CD8-positive, alpha-beta T cell (primary cell): ENCODE measurements at places on chromosomes 12 and 14. TPM values are rescaled to one million over a fixed set of nuclear protein-coding genes. Genes with fewer than 3 reads are reported as not detected.

DNA sequence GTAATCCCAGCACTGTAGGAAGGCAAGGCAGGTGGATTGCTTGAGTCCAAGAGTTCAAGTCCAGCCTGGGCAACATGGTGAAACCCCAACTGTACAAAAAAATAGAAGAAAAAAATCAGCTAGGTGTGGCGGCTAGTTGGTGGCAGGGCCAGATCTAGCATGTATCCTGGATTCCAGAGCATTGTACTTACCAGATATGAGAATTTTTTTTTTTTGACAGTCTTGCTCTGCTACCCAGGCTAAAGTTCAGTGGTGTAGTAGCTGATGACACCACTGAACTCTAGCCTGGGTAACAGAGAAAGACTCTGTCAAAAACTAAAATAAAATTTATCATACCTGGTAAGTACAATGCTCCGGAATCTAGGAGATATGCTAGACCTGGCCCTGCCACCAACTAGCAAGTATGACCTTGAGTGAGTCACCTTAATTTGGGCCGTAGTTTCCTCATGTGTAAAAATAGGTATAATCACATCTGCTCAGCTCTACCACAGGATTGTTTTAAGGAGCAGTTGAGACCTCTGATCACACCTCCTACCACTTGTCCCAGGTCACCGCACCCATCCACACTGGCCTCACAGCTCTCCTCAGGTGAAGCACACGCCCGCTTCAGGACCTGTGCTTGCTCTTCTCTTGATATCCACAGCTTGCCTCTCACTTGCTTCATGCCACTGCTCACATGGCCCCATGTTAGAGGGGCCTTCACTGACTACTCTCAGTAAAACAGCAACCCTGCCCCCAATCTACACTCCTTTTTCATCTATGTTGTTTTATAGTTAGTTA lies 140.2 kb downstream of the STXBP6 start:
- DNase-seq: no peak

GRCh38 chr14:50756300-50756699 lies 74.7 kb downstream of the NIN start:
- DNase-seq: no peak

DNA sequence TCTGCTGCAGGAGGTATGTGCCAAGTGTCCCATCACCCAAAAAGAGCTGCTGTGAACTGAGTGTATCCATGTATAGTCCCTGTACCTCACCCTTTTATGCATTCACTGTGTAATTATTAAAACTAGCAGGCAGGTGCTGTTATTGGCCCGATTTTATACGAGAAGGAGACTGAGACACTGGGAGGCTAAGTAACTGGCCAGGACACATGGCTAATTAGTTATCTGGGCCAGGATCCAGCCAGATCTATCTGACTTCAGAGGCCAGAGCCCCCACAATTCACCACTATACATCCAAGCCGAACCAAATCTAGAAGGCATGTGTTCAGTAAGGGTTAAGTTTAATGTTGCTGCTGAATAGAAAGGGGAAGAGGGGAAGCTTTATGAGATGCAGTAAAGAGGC lies 73.4 kb downstream of the FRMD6 start:
- DNase-seq: no peak

DNA sequence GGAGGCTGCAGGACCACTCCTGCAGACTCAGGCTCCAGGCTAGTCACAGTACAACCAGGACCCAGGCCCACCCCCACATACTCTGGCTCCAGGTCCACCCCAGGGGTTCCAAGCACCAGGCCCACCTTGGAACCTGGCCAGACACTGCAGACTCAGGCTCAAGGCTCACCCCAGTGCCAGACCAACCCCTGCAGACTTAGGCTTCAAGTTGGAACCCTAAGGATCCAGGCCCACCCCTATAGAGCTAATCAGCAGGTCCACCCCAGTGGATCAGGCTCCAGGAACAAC lies 8.8 kb downstream of the WASHC3 start:
- no peak for DNase-seq

RBM19 gene
- 59.9 TPM for total RNA-seq

GRCh38 chr14:65224799-65225198 lies 122.5 kb upstream of the MAX start:
- no peak for DNase-seq

GRCh38 chr12:113129664-113130456 lies 5.7 kb downstream of the RASAL1 start:
- no peak for DNase-seq

- no peak for DNase-seq
These were observed 137.2 kb upstream of the TRHDE start for GRCh38 chr12:72135021-72135301.

DNA sequence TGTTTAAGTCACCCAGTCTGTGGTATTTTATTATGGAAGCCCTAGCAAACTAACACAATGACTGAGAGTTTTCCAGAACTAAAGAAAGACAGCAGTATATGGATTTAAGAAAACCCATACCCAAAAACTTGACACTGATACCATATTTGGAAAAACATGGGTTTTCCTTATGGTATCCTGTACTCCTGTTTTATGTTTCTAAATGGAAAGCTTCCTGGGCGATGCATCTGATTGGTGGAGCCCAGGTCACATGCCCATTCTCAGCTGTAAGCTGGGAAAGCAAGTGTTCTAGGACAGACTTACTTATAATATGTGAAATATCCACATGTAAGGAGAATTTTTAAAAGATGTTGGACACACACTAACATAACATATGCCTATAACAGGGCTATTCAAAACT lies 4.5 kb upstream of the RNASE4 start:
- DNase-seq: no peak

- no peak for DNase-seq
These were observed 20.1 kb downstream of the TSPAN9 start for GRCh38 chr12:3097186-3097804.

- peak; percentile 71 for DNase-seq
These were observed 15.9 kb upstream of the HHIPL1 start for GRCh38 chr14:99628887-99629618.

SLC25A21 gene
- total RNA-seq: not detected

DNA sequence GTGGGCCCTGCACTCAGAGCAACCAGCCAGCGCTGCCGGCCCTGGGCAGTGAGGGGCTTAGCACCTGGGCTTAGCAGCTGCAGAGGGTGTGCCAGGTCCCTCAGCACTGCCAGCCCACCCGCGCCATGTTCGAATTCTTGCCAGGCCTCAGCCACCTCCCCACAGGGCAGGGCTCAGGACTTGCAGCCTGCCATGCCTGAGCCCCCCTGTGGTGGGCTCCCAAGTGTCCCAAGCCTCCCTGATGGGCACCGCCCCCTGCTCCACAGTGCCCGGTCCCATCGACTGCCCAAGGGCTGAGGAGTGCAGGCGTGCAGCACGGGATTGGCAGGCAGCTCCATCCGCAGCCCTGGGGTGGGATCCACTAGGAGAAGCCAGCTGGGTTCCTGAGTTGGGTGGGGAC lies 98.0 kb upstream of the NID2 start:
- DNase-seq: no peak

GRCh38 chr12:24695657-24696329 lies 253.1 kb downstream of the BCAT1 start:
- no peak for DNase-seq

GRCh38 chr12:125185740-125186470 lies 120.7 kb downstream of the AACS start:
- DNase-seq: no peak

DNA sequence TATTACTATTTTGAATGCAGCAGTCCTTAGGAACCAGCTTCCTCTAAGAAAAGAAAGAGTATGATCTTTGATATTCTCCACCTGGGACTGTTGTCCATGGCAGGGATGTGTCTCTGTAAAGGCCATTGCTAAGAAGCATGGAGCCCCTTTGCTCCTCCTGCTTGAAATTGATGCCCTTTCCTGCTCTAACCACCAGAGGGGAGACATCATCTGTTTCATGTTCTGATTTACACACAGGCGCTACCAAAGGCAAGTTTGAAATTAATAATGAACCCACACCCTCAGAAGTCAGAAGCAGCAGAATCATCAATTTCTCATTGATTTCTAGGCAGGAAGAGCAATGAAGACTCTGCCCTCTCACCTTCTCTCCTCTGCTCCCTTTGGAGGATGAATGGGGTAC lies 253.8 kb downstream of the RMST start:
- DNase-seq: no peak

GRCh38 chr14:65103150-65103760 lies 938 bp upstream of the MAX start:
- no peak for DNase-seq

GRCh38 chr12:1272142-1272541 lies 281.1 kb downstream of the ERC1 start:
- no peak for DNase-seq

DNA sequence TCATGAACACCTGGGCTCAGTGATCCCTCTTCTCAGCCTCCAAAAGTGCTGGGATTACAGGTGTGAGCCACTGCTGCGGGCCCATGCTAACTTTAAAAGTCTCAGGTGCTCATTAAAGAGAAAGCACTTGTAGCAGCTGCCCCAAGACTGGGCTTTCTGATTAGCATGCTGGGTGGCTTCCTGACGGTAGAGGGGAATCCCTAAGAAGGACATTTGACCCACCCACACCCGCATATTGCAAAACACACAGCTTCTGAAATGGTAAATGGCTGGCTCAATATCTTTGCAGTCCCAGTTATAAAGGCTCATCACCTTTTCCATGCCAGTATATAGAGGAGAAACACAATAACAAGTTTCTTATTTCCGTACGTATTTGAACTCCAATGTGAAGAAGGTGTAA lies 19.3 kb upstream of the BICD1 start:
- DNase-seq: no peak

DNA sequence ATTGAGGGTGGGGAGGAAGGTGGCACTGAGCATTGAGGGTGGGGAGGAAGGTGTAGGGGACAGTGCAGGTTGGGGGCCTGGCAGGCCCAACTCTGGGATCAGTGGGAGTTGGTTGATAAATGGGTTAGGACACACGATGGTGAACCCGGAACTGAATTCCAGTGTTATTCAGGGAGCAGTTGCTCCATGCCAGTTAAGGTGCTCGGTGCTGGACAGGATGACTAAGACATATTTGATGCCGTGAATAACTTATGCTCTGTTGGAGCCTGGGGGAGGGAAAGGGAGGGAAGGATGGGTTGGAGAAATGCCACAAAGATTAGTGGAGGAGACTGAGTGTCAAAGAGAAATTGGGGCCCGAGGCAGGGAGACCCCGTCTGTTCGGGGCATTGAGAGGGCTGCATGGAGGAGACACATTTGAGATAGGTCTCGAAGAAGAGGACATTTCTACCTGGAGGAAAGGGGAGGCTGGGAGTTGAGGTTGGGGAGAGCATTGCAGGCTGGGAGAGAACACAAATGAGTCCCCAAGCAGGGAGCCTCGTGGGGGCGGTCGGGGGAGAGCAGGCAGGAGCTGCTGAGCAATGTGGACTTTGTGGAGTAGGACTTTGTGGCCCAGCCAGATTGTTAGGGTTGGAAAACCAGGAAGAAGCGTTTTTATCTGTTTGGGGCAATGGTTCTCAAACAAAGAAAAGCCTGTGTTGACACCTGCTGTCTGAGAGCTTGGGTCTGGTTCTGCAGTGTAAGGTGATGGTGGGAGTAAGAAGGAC lies 65.3 kb downstream of the IQSEC3 start:
- DNase-seq: no peak

- DNase-seq: no peak
These were observed 213.0 kb downstream of the ADAMTS20 start for GRCh38 chr12:43338848-43339526.

DNA sequence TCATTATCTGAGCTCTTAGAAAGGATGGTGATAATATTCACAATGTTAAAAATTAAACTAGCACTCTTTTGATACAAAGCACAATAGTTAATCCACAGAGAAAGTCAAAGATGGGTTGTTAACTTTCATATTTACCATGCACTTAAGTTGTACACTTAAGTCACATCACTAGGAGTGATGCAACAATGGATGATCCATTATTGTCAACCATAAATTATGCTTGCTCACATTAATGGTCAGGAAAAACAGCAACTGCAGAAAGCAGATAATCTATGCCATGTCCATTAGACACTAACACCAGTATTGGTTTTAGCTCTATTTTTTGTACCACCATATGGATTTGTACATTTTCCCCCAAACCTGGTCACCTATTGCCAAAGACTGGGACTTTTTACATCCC lies 195.5 kb downstream of the FOXA1 start:
- no peak for DNase-seq

POTEM gene
- not detected for total RNA-seq

DNA sequence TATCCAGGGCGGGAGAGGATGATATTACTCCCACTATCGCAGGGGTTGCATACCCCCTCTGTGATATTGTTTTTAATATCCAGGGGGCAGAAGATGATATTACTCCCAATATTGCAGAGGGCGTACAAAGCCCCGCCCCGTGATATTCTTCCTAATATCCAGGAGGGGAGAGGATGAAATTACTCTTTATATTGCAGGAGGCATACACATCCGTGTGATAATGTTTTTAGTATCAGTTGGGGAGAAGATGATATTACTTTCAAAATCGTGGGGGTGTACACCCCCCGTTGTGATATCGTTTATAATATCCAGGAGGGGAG lies 52.9 kb upstream of the OXA1L start:
- no peak for DNase-seq

GRIN2B gene
- total RNA-seq: not detected

CCDC175 gene
- total RNA-seq: not detected

- DNase-seq: no peak
These were observed 92.2 kb downstream of the TBC1D30 start for GRCh38 chr12:64916411-64917261.

GRCh38 chr12:65742018-65743010 lies 82.0 kb upstream of the HMGA2 start:
- no peak for DNase-seq

GRCh38 chr12:106914796-106915634 lies 40.7 kb upstream of the TMEM263 start:
- DNase-seq: no peak

DNA sequence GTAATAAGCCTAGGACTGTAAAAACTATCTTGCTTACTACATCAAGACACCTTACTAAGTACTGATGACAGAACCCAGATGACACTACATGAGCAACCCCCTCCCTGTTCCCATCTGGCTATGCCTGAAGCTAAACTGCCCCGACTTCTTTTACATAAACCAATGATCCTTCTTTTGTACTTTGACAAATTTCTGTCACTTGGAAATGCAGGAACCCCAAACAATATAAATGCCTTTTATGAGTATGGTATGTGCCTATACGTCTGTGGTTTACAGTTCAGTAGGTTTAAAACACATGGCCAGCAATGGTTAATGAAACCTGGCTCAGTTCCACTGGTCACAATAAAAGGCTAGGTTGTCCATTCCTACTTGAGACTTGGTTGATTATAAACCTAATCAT lies 6.1 kb downstream of the SYCP3 start:
- no peak for DNase-seq

DNA sequence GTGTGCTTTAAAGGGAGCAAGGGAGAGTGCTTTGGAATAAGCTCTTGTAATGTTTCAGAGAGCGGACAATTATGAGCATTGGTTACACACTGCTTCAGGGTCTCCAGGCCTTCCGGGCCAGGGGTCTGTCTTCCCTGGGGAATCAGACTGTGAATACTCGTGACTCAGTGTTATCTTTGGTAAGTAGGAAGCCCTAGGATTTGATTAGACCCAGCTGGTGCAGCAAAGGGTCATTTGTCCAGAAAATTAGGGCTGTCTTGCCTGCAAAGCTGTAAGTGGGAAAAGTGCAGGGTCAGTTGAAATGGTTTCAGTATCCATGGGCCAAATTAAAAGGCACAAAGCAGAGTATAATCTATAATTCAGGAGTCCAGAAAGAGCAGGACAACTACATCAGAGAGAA lies 475.6 kb downstream of the MED13L start:
- DNase-seq: no peak

GIT2 gene
- total RNA-seq: 57.9 TPM

CCDC38 gene
- total RNA-seq: not detected
